Aorta (tissue), 5 donors: ENCODE measurements at places on chromosomes 12 and 14. TPM values are rescaled to one million over a fixed set of nuclear protein-coding genes. Genes with fewer than 3 reads are reported as not detected.

The IRAK4 gene
- 15.9 TPM for polyA plus RNA-seq

The HOXC6 gene
- 3.3 TPM for polyA plus RNA-seq

DNA sequence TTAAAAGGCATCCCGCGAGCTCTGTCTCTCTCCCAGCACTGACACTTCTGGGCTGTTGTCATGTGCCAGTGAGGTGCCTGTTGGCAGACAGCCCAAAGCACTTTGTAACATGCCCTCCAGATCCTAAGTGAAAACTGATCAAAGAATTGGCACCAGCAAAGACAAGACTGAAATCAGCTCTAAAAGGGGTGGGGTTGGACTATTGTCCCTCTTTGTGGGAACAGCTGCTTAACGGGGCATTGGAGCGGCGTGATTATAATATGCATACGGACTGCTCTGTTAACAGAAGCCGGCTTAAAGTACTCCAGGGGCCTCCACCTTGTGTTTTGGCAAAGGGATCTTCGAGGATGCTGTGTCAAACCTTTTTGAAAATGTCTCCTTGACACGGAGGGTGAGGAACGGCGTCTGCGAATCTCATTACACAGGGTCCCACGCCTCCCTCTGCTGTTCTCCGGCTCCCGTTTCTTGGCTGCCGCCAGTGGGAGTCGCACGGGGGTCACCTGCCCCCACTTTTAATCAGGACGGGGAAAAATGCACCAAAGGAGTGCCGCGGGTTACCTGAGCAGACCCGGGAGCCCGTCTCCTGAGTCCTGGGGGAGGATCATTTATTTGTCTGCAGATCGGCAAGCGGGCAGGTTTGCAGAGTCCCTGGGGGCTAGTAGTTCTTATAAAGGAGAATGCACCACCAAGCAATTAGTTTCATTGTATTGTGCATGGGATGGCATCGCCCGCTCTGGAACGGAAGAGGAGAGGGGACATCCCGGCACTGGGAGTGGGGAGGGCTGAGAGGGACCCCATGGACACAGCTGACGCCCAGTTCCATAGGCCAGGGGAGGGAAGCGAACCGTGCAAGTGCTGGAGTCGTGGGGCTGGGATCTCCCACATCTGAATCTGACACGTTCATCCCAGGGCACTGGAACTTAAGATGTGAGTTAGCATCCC, 44.3 kb downstream of the SPRING1 start:
- no peaks in the 10 kb centered on the region for H3K4me1 ChIP-seq
- DNase-seq, result no peak
- H3K36me3 ChIP-seq, result no peaks in the 10 kb centered on the region
- no peaks in the 10 kb centered on the region for H3K27me3 ChIP-seq

GRCh38 chr14:31489691-31490090, 1.9 kb upstream of the GPR33 start:
- H3K27ac ChIP-seq, result no peak overlapping the region
- H3K36me3 ChIP-seq, result no peaks in the 10 kb centered on the region
- DNase-seq, result no peak
- H3K27me3 ChIP-seq, result no peaks in the 10 kb centered on the region

DNA sequence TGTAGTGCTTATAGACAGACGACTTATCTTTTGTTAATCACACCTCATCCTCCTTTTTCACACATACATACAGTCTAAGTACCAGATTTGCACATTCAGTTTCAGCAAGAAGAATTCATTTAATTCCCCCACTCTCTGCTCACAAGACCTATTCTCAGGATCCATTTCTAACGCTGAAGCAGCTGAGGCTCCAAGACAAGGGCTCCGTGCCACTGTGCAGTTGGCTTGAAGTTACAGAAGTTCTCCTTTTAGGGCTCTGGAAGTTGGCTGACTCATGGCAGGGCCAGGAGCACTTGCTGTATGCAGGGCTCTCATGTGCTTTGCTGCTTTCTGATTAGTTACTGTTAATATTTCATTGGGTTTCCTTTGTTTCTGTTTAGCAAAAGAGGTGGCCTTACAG, 1566.9 kb upstream of the TMEM132C start:
- H3K4me1 ChIP-seq, result no peaks in the 10 kb centered on the region
- no peaks in the 10 kb centered on the region for H3K36me3 ChIP-seq
- no peak overlapping the region for H3K27ac ChIP-seq
- peaks cover 5% of the 10 kb centered on the region for H3K27me3 ChIP-seq
- no peak overlapping the region for H3K4me3 ChIP-seq
- DNase-seq, result no peak

GRCh38 chr14:68851078-68851477, 58.2 kb upstream of the ZFP36L1 start:
- no peaks in the 10 kb centered on the region for H3K4me1 ChIP-seq
- peaks cover 3% of the 10 kb centered on the region for H3K36me3 ChIP-seq
- H3K27me3 ChIP-seq, result no peaks in the 10 kb centered on the region
- H3K4me3 ChIP-seq, result no peak overlapping the region
- no peak overlapping the region for H3K27ac ChIP-seq

GRCh38 chr12:49111206-49111605, 559 bp upstream of the LMBR1L start:
- no peak overlapping the region for H3K27ac ChIP-seq
- H3K36me3 ChIP-seq, result no peaks in the 10 kb centered on the region
- no peaks in the 10 kb centered on the region for H3K27me3 ChIP-seq

DNA sequence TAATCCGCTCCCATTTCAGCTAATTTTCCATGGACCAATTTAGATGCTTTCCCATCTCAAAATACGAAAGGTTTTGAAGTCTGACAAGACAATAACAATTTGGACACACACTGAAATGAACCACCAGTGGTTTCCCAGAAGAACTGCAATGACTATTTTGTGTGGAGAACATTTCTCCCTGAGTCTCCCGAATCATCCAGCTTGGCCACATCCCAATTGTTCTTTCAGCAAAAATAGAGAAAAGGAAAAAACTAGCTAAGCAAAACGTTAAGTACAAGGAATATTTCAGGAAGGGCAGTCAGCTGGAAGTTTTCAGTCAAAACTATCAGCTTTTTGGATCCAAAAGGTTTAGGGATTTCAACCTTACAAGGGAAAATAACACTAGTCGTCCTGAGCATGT, 390.6 kb downstream of the KCNH5 start:
- no peaks in the 10 kb centered on the region for H3K36me3 ChIP-seq
- H3K27ac ChIP-seq, result no peak overlapping the region
- no peak for DNase-seq
- no peak overlapping the region for H3K4me3 ChIP-seq
- H3K27me3 ChIP-seq, result no peaks in the 10 kb centered on the region

GRCh38 chr14:52314595-52315354, 663 bp downstream of the PTGER2 start:
- no peak overlapping the region for H3K27ac ChIP-seq
- no peaks in the 10 kb centered on the region for H3K36me3 ChIP-seq

DNA sequence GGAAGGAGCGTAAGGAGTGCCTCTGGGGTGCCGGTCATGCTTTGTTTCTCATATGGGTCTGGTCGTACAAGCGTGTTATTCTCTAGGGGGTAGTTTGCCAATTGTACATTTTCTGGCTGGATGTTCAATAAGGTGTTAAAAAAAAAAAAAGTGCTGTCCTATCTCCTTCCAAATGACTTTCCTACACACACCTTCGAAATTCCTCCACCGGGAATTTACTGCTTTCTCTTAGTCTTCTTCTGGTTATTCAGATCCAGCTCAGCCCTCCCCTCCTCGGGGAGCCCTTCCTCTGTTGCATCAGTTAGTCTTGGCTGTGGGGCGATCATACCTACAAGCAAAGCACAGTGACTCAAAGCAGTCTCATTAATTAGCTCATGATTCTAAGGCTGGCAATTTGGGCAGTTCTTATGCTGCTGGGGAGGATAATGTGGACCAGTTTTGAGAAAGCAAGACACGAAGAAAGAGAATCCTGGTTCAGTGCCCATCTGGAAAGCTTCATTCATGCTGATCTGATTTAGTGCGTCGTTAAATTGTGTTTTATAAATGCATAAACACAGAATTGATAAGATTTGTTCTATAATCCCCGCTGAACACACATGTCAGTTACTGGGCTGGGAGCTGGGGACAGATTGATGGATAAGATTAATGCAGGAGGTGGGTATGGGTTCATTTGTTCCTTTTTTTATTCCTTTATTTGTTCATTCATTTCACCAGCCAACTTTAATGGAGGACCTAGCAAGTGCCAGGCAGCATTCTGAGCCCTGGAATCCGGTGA, 9.2 kb upstream of the CLMN start:
- no peaks in the 10 kb centered on the region for H3K36me3 ChIP-seq
- H3K27me3 ChIP-seq, result no peaks in the 10 kb centered on the region
- DNase-seq, result no peak
- H3K27ac ChIP-seq, result no peak overlapping the region
- H3K4me3 ChIP-seq, result no peak overlapping the region
- no peaks in the 10 kb centered on the region for H3K4me1 ChIP-seq

DNA sequence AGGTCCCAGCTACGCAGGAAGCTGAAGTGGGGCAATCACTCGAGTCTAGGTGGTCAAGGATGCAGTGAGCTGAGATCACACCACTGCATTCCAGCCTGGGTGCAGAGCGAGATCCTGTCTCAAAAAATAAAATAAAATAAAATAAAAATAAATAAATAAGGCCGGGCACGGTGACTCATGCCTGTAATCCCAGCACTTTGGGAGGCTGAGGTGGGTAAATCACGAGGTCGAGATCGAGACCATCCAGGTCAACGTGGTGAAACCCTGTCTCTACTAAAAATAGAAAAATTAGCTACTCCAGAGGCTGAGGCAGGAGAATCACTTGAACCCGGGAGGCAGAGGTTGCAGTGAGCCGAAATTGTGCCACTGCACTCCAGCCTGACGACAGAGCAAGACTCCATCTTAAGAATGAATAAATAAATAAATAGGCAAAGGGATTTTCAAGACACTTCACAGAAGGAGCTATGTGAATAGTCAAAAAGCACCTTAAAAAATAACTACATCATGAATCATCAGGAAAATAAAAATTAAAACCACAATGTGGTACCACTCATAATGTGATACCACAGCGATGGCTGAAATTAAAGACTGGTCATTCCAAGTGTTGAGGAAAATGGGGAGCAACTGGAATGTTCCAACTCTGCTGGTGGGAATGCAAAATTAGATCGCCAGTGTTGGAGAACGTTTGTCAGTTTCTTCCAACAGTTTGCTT, 92.9 kb upstream of the TBX3 start:
- no peak overlapping the region for H3K4me3 ChIP-seq
- no peak for DNase-seq
- H3K4me1 ChIP-seq, result no peaks in the 10 kb centered on the region
- H3K27ac ChIP-seq, result no peak overlapping the region

GRCh38 chr14:50230701-50231474, 490 bp downstream of the SOS2 start:
- peak; percentile 84 for DNase-seq
- no peaks in the 10 kb centered on the region for H3K27me3 ChIP-seq
- H3K4me3 ChIP-seq, result peak overlapping the region; percentile 70
- H3K4me1 ChIP-seq, result no peaks in the 10 kb centered on the region

GRCh38 chr12:39467432-39467870, 24.5 kb upstream of the KIF21A start:
- H3K4me3 ChIP-seq, result no peak overlapping the region
- no peaks in the 10 kb centered on the region for H3K4me1 ChIP-seq
- H3K27ac ChIP-seq, result no peak overlapping the region
- no peaks in the 10 kb centered on the region for H3K27me3 ChIP-seq
- H3K36me3 ChIP-seq, result no peaks in the 10 kb centered on the region
- no peak for DNase-seq

DNA sequence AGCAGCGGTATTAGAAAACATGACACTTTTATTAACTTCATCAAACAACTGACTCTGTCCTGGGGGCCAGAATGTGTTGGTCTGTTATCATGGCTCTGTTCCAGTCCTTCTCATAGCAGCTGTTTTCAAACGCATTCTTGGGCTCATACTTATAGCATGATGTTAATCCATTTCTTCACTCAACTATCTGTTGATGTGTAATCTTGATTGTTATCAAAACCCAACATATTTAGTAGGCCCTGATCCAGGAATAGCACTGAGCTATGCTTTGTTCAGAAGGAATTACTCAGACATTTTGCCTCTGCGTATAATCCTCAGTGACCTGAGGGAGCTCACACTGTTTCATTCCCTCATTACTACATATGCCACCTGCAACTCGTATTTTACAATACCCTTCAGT, 315.9 kb downstream of the BMP4 start:
- H3K4me1 ChIP-seq, result no peaks in the 10 kb centered on the region
- no peaks in the 10 kb centered on the region for H3K27me3 ChIP-seq
- H3K4me3 ChIP-seq, result no peak overlapping the region
- no peak for DNase-seq

DNA sequence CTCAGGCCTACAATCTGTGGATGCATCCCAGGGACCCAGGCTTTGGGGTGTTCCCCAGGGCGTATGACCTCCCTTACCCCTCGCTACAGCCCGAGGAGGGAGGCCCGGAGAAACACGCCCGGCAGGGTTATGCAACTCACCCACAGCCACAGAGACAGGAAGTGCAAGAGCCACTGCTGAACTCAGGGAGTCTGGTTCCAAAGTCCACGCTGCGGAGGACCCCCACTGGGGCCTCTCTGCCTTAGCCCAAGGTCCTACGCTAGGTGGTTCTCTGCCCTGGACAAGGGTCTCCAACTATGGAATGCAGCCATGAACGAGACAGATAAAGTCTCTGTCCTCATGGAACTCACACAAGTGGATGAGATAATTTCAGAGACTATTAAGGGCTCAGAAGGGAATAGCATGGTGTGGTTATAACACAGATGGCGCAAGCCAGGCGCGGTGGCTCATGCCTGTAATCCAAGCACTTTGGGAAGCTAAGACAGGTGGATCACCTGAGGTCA, 11.3 kb downstream of the SCARB1 start:
- no peaks in the 10 kb centered on the region for H3K4me1 ChIP-seq
- H3K27ac ChIP-seq, result no peak overlapping the region
- DNase-seq, result peak; percentile 87
- no peaks in the 10 kb centered on the region for H3K27me3 ChIP-seq

DNA sequence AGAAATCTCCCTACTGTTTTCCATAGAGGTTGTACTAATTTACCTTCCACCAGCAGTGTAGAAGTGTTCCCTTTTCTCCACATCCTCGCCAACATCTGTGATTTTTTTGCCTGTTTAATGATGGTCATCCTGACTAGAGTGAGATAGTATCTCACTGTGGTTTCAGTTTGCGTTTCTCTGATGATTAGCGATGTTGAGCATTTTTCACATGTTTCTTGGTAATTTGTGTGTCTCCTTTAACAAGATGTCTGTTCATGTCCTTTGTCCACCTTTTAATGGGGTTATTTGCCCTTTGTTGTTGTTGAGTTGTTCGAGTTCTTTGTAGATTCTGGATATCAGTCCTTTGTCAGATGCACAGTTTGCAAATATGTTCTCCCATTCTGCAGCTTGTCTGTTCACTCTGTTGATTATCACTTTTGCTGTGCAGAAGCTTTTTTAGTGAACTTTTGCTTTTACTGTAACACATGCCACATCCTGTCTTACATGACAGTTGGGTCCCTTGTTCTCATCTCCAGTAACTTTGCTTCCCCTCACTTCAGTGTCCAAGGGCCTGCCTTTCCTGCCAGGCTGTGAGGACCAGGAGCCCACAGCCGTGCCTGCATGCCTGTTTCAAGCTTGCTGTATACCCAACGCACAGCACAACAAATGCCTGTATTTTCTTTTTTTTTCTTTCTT, 64.9 kb downstream of the SPRING1 start:
- no peak overlapping the region for H3K4me3 ChIP-seq
- H3K36me3 ChIP-seq, result no peaks in the 10 kb centered on the region
- H3K4me1 ChIP-seq, result no peaks in the 10 kb centered on the region
- H3K27ac ChIP-seq, result no peak overlapping the region
- no peaks in the 10 kb centered on the region for H3K27me3 ChIP-seq
